ENCODE measurements at places on chromosomes 1 and 21.

- DNase-seq: no peak
Measured at GRCh38 chr1:227298512-227299240, 19.6 kb downstream of the CDC42BPA start.

DNA sequence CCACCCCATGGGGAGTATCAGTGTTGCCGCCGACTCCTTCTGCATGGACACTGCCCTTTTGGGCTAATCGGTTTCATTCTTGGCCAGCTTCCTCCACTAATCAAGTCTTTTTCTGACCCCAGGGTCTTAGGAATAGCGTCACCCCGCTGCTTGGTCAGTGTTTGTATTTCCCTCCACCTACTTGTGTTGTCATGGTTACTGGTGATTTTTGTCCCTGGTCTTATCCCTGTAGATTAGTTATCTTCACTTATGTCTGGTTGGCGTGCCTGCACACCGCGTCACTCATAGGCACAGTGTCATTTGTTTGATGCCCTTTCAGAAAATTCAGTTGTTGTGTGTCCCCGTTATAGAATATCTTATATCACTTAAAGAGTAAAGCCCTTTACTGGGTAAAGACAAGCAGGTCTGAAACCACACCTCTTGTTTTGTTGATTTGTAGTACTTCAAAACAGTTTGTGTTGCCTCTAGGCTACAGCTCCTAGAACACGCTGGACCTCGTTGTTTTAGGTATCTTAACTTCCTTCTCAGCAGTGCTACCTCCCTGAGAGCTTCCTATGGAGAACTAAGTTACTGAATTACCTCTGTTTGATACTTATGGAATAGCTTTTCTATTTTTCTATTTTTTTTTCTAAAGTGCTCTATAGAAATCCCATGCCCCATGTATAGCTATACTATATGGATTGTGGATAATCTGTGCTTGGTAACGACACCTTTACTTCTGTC, 868 bp downstream of the PPP1R12B start:
- peak; percentile 28 for DNase-seq

DNA sequence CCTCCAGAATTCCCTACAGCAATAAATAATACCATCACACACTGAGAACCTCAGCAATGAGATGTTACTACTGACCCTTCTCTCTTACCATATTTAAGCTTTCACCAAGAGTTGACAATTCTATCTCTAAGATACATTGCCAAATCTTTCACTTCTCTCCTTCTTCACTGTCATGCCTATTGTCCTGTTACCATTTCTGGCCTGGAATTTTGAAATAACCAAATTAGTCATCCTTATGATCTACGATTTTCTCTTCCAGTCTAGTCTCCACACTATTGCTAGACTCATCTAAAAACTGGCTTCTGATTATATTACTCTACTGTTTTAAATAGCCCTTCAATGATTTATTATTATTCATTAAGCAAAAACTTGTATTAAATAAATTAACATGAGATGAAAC, 656.1 kb upstream of the ADGRL4 start:
- DNase-seq: no peak

- peak; percentile 77 for DNase-seq
Measured at GRCh38 chr1:210250665-210250997, 18.0 kb downstream of the SERTAD4 start.

DNA sequence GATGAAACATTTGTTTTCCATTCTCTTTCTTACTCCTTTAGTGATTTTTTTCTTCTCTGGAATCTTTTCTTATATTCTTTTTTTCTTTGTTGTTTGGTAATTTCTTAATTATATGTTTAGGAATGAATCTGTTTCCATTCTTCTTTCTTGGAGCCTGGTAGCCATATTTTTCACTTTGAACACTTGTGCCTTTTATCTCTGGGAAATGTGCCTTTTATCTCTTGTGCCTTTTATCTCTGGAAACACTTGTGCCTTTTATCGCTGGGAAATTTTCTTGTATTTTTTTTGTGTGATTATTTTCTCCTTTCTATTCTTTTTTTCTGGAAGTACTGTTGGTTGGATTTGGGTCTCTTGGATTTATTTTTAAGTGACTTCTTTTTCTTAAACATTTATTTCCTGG, 118.2 kb downstream of the LEPR start:
- DNase-seq: no peak

DNA sequence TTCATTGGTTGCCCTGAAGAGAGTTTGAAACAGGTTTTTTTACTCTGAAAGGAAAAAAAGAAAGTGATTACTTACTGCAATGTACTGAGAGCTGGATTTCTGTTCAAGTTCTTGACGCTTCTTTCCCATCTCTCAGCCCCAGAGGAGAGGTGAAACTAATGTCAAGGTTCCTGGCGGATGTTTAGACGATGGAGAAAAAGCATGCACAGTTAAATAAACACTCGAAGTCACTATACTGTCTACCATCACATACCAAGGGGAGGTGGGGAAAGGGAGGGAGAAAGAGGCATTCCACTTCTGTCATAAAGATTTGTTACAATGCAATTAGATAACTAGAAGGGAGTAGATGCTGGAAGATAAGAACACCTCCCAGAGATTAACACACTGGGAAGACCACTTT, 177.0 kb upstream of the TNR start:
- no peak for DNase-seq

GRCh38 chr1:207004931-207005830, 27.4 kb downstream of the C1orf116 start:
- peak; percentile 9 for DNase-seq

DNA sequence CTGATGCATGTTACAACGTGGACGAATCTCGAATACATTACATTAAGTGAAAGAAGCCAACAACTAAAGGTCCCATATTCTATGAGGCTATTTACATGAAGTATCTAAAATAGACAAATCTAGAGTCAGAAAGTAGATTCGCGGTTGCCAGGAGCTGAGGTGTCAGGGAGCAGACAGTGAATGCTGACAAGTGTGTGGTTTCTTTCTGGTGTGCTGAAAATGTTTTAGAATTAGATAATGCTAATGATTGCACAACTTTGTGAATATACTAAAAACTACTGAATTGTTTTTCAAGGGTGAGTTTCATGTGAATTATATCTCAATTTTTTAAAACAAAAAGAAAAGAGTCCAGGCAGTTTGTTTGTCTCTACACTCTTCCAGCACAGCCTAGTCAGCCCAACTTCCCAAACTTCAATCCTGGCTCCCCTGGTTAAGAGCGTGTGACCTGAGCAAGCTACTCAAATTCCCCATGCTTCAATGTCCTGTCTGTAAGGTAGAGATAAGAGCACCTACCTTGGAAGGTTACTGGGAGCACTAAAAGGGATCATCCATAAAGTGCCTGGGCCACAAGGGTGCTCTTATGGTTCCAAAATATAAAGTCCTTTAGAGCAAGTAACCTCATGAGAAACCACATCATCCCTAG, 20.9 kb downstream of the HLCS start:
- no peak for DNase-seq

GRCh38 chr1:182802006-182802803, 12.6 kb downstream of the NPL start:
- no peak for DNase-seq

GRCh38 chr1:84825161-84825560, 67.8 kb downstream of the LPAR3 start:
- no peak for DNase-seq

DNA sequence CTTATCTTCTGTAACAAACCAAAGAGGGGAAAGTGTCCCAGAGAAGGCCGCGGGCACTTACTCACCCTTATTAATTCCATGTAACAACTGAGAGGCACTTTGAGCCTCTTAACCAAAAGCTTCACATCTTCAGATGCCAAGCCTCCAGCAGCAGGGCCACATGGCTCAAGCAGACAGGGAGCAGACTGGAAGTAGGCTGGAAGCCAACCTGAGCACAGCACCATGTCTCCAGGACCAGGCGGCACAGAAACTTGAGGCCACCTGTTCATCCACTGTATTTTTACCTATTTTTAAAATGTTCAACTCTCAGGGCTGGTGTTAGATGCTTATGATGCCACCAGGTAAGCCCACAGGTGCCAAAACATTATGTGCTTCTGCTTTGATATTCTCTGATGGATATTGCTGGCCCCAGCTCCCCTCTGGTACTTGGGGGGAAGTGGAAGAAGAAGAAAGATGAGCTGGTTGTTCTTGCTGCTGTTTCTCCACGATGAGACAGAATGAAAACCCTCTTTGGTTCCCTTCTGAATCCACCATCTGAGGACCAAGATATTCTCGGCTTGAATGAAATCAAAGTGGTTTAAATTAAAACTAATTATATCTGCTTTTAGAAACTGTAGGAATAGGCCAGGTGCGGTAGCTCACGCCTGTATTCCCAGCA, 30.6 kb upstream of the SDE2 start:
- DNase-seq: peak; percentile 58

- DNase-seq: peak; percentile 33
Measured at GRCh38 chr1:206685769-206686477, 1.2 kb downstream of the MAPKAPK2 start.

DNA sequence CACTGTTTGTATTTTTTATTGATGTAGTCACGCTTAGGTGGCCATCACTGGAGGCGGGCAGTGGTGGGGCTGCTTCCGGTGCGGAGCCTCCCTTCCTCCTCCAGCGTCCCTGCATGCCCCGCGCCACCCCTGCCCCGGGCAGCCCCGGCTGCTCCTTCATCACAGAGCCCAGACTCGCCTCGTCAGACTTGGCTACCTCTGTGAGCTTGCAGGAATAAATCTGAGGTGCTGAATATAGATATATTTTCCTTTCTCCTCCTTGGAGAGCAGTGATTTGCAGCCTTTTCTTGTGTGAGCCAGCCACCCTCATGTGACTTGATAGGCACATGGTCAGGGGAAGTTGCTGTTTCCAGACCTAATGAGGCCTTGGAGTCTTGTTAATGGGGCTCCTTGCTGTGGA, 412.7 kb upstream of the VAMP3 start:
- no peak for DNase-seq

GRCh38 chr1:109402025-109402424, 4.3 kb upstream of the SORT1 start:
- no peak for DNase-seq

DNA sequence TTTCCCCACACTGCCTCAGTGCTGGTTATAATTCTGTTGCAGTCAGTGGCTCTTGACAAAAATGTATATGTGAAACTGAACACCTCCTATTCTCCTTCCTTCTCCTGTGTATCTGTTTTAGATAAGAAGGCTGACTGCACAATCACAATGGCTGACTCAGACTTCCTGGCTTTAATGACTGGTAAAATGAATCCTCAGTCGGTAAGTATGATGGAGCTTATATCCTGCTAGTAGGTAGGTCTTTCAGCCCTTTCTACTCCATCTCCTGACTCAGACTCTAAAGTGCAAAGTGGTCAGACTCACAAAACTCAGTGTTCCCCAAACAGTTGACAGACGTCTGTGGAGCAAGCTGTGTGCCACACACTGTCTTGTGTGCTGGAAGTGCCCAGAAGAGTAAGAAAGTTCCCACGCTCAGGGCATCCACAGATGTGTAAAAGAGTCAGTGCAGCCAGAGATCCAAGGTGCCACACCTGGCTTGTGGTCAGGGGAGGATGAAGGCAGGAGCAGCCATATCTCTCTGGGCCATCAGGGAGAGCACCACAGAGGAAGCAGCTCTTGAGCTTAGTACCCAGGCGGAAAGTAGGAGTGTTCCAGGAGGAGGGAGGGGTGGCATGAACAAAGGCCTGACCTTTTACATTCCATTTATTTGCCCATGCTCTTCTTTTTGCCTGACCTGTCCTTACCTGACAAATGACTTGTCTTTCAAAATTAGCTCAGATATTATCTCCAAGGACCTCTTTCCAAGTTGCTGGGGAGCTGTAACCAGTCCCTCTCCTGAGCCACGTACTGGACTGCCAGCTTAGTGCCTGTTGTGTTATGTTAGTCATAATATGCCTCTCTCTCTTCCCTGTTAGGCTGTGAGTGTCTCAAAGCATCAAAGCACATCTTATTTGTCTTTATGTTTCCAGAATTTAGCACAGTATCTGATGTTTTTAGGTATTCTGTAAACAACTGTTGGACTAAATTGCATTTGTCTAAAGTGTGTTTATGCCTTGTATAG, 14.0 kb upstream of the PODN start:
- DNase-seq: no peak

GRCh38 chr1:59446257-59446901, 149.5 kb downstream of the FGGY start:
- DNase-seq: no peak

- DNase-seq: no peak
Measured at GRCh38 chr1:87754139-87754538, 425.5 kb downstream of the LMO4 start.

DNA sequence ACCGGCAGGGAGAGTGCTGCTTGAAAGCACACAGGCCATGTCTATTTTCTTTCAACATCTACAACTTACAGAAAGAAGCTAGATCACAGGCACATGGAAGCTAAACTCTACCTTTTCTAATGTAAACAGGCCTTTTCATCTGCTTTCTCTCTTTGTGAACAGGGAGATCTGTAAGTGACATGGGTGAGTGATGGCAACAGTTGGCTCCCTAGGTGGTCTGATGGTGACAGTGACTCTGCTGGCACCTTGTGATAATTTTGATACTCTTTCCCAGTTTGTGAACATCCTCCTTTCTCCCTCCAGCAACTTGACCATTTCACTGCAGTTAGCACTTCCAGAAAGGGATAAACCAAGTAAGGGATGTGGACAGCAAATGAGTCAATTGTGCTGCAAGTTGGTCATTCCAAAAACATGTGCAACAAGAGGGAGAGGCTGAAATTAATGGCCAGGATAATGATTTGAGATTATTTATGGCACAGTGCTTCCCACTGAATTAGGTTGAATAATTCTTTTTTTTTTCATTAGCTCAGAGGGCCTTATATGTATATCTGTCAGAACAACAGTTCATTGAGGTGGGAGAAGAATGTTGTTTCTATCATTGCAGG, 89.5 kb downstream of the XCL2 start:
- no peak for DNase-seq

DNA sequence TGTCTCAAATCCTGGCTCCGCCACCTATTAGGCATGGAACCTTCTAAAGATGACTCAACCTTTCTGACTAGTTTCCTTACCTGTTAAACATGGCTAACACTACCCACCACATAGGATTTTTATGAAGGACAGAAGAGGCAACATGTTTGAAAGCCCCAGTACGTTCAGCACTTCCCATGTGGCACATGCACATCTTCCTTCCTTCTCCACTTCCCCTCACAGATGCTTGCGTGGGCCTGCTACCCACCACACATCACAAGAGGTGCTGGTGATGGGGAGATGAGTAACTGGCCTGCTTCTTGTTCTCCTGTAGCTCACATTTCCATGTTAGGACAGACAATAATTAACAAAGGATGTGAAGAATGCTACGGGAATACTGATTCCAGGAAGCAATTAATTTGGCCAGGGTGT, 7.1 kb downstream of the ZBTB21 start:
- no peak for DNase-seq

GRCh38 chr1:150576794-150577556, 2.4 kb downstream of the MCL1 start:
- DNase-seq: no peak

DNA sequence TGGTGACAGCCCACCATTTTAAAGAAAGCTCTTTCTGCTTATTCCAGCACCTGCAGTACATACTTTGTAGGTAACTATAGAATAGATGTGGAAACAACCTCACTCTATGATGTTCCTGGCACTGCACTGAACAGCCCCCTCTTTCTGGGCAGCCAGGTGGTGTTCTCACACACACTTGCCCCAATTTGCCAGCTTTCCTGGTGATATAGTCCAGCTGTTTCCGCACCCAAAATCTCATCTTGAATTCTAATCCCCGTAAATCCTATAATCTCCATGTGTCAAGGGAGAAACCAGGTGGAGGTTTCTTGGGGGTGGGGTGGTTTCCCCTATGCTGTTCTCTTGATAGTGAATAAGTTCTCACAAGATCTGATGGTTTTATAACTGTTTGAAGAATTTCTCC, 102.2 kb downstream of the FCRL5 start:
- DNase-seq: peak; percentile 95

All from NCI-H524 (cell line).